ENCODE measurements at places on chromosomes 1 and 21.
A peak's percentile ranks its signal among the peaks of the same experiment; 100 is the strongest.

DNA sequence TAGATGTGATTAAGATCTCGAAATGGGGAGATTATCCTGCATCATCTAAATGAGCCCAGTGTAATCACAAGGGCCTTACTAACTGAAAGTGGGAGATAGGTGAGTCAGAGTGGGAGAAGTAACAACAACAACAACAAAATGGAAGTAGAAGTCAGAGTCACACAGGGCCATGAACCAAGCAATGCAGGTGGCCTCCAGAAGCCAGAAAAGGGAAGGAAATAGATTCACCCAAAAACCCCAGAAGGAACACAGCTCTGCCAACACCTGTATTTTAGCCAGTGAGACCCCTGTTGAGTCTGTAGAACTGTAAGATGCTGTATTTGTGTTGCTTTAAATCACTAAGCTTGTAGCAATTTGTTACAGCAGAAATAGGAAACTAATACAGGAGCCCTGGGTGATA lies 4.1 kb downstream of the TAGLN2 start:
- DNase-seq = no peak

GRCh38 chr1:5480906-5481305 lies 511.3 kb downstream of the NPHP4 start:
- DNase-seq = no peak

- no peak for DNase-seq
Measured at GRCh38 chr1:235375919-235376605, 8.8 kb downstream of the TBCE start.

GRCh38 chr1:185267701-185268100 lies 49.3 kb downstream of the IVNS1ABP start:
- DNase-seq = no peak

DNA sequence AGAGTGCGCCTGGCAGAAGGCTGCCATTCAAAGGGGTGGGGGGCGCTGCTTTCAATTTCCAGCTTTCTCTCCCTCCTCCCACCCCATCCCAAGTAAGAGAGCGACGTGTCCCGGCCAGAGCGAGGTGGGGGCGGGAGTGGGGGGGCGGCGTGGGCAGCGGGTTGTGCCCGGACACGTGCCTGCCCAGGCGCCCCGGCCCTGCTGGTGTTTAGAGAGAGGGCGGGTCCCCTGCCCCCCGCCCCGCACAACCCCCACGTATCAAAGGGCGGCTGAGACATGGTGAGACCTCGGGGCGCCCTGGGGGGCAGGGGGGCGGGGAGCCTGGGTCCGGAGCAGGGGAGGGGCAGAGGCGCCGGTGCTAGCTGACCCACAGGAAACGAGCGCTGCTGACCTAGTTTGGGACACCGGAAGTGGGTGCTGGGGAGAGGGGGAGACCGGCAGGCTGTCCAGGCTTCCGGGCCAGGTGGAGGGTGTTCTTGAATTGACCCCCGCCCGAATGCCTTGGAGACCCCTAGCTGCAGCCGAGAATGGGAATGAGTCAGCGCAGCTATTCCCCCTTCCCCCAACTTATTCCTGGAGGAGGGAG lies 1.3 kb downstream of the ZBTB7B start:
- peak; percentile 84 for DNase-seq

DNA sequence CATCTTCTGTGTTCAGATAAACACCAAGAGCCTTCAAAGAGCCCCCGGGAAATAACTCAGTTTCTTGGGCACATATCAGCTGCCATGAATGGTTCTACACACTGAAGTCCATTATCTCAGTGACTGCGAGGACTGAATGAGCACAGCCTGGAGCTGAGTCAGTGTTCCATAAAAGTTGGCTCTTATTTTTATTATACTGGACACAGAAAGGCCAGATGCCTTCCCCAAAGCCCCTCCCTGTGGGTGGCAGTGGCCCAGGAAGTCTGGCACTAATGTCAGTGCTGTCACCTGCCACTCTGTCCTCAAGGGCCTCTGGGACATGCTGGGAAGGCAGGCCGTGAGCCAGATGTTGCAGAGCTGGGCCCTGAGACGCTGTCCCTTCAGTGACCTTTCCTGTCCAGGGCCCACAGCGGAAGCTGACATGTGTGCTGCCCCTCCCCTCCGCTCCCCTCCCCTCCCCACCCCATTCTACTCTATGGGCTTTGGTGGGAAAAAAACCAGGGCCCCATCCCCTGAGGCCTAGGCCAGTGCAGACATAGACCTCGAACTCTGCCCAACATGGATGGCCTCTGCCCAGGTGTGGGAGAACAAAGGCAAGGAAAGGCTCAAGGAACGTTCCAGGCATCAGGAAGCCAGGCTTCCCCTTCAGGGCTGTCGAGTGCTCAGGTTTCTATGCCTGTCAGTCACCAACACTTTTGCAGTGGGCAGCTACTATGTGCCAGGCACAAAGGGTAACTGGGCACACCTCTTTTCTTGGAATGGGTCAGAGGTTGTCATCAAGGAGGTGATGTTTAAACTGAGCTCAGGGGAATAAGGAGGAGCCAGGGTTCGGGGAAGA lies 22.4 kb upstream of the NPPB start:
- peak; percentile 89 for DNase-seq

DNA sequence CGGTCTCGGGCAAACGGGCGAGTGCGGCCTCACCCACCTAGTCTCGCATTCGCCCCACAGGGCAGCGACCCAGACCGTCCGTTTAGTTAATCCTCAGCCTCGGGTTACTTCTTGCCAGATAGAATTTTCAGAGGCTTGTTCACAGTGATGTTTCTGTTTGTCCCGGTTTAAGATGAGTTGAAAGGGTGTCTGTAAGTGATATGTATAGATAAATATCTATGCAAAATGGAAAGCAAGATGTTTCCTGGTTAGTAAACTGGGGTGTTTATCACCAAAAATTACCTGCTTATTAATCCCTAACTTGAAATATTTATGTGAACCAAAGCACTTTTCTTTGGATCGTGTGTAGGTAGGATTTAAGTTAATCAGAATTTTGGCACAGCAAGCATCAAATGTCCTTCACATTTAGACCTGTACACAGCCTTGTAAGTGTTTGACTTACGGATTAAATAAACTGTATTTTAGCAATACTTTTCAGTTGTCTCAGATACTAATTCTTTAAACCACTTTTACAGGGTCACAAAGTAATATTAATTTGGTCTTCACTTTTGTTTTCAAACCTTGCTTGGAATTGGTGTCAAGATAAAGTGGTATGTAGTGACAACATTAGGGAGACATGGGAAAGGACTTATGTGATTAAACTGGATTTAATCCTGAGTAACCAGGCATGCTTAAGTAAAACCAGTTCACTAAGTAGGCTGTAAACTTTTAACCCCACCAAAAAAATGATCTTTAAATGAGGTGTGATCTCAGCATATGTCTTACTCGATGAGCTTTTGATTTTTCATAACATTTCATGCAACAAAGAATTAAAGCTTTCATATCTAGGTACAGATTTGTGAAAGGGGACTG lies 914 bp downstream of the ZNF326 start:
- no peak for DNase-seq

DNA sequence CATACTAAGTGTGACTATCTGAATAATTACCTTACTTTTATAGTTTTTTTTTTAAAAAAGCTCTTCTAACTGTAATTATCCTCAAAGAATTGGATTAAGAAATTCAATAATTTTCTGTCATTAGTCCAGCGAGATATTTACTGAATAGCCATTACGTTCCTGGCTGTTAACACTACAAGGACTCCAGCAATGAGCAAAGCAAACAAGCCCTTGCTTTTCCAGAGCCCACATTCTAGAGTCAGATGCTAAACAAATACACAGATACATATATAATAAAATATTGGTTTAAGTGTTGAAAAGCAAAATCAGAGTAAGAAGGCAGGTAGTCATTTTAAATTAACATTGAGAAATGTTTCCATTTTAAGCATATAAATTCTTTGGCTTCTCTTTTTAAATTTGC lies 118.4 kb downstream of the ATF6 start:
- DNase-seq = no peak

GRCh38 chr1:80892539-80892938 lies 908.2 kb upstream of the ADGRL2 start:
- DNase-seq = no peak

DNA sequence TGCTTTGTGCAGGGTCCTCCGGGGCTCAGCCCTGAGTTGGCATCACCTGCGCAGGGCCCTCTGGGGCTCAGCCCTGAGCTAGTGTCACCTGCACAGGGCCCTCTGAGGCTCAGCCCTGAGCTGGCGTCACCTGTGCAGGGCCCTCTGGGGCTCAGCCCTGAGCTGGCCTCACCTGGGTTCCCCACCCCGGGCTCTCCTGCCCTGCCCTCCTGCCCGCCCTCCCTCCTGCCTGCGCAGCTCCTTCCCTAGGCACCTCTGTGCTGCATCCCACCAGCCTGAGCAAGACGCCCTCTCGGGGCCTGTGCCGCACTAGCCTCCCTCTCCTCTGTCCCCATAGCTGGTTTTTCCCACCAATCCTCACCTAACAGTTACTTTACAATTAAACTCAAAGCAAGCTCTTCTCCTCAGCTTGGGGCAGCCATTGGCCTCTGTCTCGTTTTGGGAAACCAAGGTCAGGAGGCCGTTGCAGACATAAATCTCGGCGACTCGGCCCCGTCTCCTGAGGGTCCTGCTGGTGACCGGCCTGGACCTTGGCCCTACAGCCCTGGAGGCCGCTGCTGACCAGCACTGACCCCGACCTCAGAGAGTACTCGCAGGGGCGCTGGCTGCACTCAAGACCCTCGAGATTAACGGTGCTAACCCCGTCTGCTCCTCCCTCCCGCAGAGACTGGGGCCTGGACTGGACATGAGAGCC lies 22.7 kb downstream of the COL6A1 start:
- DNase-seq = peak; percentile 22

GRCh38 chr1:118535901-118536300 lies 350.9 kb upstream of the SPAG17 start:
- DNase-seq = no peak

DNA sequence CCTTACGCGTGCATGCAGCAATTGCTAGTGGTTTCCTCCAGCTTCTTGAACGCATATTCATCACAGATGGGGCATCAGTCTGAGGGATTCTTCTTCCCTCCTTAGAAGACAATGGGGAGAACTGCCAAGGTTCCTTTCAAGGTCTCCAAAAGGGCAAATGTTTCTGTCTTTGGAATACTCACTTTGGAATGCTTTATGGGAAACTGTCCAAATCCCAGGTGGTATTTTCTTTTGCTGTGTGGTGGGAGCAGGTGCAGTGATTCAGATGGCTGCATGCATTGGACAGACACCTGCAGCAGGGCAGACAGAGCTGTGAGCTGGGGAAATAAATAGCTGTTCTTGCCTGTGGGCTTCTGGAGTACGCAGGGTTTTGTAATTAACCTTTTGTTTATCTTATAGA lies 40.5 kb downstream of the URB2 start:
- DNase-seq = no peak

GRCh38 chr1:54465351-54465811 lies 59.2 kb upstream of the SSBP3 start:
- no peak for DNase-seq

- no peak for DNase-seq
Measured at GRCh38 chr1:9273177-9273576, 19.5 kb upstream of the SPSB1 start.

DNA sequence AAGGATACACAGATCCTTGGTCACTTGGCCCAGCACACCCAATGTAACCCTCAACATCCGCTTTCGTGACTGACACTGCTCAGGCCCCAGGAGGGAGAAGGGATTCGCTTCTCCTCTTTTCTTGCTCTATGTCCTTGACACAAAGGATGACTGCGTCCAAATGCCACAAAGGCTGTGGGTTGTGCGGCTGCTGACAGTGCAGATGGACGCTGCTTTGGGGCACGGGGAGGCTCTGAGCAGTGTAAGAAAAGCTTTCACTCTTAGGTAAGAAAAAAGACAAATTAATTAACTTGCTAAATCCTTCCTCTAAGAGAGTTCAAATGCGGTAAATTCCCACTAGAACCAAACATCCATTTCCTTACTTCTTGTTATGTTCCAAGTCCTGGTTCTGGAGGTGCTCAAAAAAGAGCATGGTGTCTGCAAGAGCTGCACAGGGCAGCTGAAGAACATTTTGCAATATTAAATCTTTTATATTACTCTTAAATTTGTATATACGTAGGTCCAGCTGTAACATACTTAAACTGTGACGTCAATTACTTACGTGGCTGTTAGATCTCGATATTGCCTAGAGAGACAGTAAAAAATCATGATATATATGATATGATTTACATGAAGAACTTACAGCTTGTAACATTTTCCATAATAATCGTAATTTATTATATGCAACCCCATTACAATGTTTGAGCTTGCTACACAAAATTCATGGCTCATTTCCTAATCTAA lies 19.4 kb upstream of the EPHB2 start:
- no peak for DNase-seq

- DNase-seq = no peak
Measured at GRCh38 chr1:25747046-25747719, 52.8 kb upstream of the SELENON start.

DNA sequence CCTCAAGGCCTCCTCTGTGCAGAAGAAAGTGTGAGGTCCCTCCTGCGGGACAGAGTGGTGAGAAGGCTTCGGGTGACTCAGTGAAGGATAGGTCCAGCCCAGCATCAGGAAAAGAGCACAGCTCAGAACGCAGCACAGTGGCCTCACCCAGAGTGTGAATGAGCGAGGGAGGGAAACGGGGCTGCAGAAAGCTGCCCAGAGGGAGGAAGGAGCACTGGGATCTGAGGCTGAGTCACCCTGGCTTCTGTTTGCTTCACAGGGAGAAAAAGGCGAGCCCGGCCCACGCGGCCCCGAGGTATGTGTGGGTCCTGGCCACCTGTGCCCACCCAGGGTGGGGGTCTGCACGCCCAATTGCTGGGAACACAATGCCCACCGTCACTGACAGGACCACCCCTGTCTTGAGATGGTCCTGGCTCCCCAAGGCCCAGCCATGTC lies 24.3 kb downstream of the COL6A2 start:
- peak; percentile 15 for DNase-seq

DNA sequence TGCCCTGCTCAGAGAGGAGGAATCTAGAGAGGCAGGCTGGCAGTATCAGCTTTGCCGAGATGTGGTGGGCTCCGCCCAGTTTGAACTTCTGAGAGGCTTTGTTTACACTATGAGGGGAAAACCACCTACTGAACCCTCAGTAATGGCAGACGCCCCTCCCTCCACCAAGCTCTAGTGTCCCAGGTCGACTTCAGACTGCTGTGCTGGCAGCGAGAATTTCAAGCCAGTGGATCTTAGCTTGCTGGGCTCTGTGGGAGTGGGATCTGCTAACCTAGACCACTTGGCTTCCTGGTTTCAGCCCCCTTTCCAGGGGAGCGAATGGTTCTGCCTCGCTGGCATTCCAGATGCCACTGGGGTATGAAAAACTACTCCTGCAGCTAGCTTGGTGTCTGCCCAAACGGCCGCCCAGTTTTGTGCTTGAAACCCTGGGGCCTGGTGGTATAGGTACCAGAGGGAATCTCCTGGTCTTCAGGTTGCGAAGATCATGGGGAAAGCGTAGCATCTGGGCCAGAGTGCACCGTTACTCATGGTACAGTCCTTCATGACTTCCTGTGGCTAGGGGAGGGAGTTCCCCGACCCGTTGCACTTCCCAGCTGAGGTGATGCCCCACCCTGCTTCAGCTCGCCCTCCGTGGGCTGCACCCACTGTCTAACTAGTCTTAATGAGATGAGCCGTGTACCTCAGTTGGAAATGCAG lies 43.6 kb downstream of the C21orf91 start:
- no peak for DNase-seq
